CD4-positive, alpha-beta T cell treated with Interleukin-4 for 4 hours (primary cell): ENCODE measurements at places on chromosomes 3 and 15.

GRCh38 chr3:121844892-121845291 is 9.9 kb downstream of the EAF2 start:
- no peak for DNase-seq

DNA sequence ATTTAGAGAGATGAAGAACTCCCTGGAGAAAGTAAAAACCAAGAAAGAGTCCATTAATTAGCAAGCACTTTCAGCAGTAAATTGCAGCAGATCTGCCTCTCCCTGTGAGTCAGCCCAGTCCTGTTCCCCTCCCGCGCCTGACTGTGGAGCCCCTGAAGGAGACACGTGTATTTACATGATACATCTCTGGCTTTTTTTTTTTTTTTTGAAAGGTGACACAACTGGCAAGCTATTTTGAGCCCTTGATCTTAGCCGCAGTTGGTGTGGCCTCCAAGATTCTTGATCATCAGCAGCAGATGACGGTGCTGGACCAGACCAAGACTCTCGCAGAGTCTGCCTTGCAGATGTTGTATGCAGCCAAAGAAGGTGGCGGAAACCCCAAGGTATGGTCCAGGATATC is 271.8 kb upstream of the TPM1 start:
- no peak for DNase-seq

GRCh38 chr15:100020189-100020588 is 287.0 kb upstream of the LYSMD4 start:
- no peak for DNase-seq

DNA sequence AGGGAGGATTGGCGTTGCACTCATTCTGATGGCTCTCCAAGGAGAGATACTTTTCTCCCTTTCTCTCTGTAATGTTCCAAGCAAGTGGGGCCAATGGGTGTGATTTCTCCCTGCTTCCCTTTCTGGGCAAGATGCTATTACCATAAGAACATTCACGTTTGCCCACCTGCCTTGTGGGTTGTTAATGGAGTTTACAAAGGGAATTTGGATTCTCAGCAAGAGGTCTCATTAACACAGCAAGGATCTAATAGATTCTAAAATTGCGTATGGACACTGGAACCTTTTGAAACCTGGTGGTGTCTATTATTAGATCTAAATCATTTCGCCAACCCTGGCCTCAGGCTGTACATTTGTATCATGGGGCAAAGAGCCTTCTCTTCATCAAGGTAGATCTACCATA is 74.1 kb downstream of the SLCO3A1 start:
- no peak for DNase-seq

DNA sequence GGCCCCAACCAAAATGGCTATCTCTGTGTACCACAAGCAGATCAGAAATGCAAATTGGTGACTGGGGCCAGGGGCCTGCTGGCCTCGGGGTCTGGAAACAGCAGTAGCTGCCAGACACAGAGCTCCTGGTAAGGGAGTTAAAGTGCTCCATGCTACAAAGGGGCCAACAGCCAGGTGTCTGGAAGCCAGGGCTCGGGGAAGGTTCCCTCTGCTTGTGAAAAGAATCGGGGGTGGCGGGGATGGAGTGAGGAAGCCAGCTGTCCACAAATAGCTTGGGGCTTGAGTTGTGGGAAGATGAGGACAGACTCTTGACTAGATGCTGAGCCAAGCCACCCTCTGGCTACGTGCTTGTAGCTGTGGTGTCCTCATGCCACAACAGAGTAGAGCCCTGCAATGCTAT is 39.3 kb downstream of the CHRD start:
- no peak for DNase-seq

DNA sequence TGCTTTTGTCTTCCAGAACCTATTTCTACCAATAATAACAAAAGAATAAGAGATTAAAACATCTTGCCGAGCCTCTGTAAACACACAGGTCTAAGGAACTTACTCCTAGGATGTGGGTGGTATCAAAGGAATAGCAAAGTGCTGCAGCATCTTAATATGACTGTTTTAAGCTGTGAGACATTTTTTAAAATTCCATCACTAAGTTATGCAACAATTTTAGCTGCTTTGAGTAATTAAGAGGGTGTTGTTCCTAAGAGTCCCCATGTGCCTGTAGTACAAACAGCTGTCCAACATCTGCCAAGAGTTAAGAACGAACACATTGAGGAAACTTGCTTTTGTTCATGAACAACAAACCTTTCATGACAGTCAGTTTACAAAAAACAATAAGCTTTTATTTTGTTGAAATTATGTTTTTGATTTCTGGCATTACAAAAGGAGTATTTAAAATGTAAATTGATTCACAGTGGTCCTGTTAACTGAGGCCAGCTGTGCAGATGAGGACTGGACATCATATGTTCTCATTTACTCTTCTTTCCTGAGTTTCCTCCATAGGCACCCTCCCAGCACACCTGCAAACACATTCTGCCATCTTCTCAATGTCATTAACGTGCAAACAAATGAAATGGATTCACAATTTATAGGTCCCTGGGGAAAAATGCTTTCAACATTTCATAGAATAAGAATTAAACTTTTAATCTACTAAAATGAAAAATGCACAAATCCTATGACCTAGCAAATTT is 337.3 kb upstream of the ARHGEF26 start:
- DNase-seq, result no peak

GRCh38 chr15:39874890-39875549 is 45.0 kb downstream of the GPR176 start:
- DNase-seq, result peak; percentile 21

DNA sequence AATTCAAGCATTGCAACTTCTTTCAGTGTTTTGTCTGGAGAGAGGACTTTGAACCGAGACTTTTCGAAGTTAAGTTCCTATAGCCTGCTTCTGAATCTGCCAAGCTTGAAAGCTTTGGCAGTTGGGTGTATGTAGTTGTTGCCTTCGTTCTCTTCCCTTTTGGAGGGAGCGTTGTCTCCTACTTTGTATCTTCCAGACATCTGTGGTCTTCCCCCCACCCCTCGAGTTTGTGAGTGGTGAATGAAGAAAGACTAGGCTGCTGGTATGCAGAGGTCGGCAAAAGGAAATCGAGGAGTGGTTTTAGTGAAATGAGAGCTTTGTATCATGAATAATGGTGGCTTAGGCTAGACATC is 1.3 kb downstream of the CTNNB1 start:
- peak; percentile 28 for DNase-seq

DNA sequence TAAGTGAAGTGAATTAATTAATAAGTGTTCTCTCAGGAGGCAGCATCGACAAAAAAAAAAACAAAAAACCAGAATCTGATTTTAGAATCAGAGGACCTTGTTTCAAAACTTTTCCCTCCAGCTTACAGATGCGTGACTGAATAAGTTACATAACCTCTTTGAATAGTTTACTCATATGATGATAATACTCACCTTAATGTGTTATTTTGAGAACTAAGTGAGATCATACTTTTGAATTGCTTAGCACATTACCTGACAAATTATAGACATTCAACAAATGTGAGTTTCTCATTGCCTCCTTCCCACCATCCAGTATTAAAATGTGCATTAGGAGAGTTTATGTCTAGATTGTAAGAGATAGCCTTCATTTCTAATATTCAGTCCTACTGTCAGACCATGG is 94.0 kb downstream of the SOX2 start:
- no peak for DNase-seq

- DNase-seq, result peak; percentile 74
These were observed 16.7 kb upstream of the WNT7A start for GRCh38 chr3:13896473-13897154.

- peak; percentile 30 for DNase-seq
These were observed 1.4 kb downstream of the CRTAP start for GRCh38 chr3:33115024-33115768.
